CD4-positive, alpha-beta memory T cell (primary cell): ENCODE measurements at places on chromosomes 11 and 22. TPM values are rescaled to one million over a fixed set of nuclear protein-coding genes. Genes with fewer than 3 reads are reported as not detected.

DNA sequence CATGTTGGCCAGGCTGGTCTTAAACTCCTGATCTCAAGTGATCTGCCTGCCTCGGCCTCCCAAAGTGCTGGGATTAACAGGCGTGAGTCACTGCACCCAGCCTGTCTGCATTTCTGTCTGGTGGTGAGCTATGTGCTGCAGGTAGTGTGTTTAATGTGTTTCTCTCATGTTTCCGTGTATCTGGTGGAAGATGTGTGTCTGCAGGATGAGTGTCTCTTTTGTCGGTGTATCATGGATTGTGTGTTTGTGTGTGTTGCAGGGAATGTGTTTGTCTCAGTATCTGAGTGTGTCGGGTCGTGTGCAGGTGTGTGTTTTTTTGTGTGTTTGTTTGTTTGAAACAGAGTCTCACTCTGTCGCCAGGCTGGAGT, 16.1 kb downstream of the SCARF2 start:
- DNase-seq: no peak

- DNase-seq: no peak
Observed at GRCh38 chr22:44003405-44004103, 20.5 kb upstream of the PARVB start.

GRCh38 chr11:18865261-18865660, 73.7 kb upstream of the PTPN5 start:
- DNase-seq: no peak

DNA sequence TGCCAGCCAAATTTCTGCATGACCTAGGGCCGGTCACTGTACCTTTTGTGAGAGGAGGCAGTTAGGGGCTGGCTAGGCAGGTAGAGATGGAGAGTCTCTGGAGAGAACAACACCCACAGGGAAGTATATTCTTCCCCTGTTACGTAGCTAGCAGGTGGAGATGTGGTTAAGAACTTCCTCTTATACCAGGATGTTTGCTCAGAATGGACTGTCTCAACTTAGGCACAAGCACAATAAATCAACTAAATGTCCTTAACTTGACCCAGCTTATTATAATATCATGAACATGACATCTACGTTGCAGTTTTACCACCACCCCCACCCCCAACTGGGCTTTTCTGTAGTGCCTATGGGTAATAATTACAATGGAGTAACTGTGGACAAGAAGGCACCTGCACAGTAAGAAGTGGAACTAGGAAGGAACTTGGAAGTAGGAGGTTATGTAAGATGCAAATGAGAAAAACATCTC, 60.7 kb upstream of the MPEG1 start:
- DNase-seq: peak; percentile 25

- DNase-seq: peak; percentile 18
Observed at GRCh38 chr11:104897891-104898684, at the start of gene CASP12. TSS of gene CASP12 (minus strand) at chr11:104898460.

GRCh38 chr22:23910496-23911190, 16.5 kb downstream of the MIF start:
- no peak for DNase-seq

The CRYBA4 gene
- polyA plus RNA-seq: not detected

The RIMBP3C gene
- 0.49 TPM for polyA plus RNA-seq
